ENCODE measurements at places on chromosomes 4 and X.

GRCh38 chr4:114046331-114046730 is 66.9 kb upstream of the ARSJ start:
- no peak for DNase-seq

DNA sequence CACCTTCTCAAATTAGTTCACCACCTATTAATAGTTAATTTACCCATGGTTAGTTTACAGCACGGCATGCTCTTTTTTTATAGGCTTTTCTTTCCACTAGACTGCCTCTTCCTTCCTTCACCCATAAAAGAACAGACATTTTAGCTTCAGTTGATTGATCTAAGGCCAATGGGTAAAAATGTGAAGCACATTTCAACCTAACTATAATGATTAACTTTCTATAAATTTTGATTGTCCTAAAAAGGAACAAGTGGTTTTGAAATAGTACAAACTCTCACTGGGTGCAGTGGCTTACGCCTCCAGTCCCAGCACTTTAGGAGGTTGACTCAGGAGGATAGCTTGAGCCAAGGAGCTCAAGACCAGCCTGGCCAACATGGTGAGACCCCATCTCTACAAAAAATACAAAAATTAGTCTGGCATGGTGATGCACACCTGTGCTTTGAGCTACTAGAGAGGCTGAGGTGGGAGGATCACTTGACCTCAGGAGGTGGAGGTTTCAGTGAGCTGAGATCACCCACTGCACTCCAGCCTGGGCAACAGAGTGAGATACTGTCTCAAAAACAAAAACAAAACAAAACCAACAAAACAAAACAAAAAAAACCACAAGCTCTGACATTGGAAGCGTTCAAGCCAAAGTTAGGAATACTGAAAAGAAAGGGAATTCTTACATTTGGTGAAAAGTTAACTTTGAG is 89.9 kb upstream of the FAT1 start:
- DNase-seq: no peak

DNA sequence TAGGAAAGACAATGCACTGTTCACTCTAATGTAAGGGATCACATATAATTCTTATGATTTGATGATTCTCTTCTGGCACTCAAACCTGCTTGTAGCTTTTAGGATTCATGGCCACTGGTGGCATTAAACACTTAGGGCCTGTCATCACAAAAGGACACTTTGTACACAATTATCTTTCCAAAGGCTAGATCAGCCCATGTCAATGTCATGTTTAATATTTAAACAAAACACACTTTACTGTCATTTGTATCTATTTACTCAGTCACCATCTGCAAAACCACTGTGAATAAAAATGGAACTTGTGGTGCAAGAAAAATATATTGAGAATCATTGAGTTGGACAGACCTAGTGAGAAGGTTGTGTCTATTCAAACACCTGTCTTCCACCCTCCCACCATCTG is 83.6 kb upstream of the TTC29 start:
- no peak for DNase-seq

DNA sequence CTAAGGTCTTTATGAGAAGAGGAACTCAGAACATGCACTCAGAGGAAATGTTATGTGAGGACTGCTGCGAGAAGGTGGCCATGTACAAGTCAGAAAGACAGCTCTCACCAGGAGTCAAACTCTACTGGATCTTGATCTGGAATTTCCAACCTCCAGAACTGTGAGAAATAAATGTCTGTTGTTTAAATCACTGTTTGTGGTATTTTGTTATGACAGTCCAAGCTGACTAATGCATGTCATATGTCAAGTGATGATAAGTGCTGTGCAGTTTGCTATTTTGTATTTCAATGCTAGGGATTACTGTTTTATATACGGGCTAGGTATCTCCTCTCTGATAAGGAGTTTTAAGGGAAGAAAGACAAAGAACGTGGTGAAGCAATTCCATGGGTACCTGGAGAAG is 162.3 kb downstream of the CPEB2 start:
- DNase-seq: no peak

DNA sequence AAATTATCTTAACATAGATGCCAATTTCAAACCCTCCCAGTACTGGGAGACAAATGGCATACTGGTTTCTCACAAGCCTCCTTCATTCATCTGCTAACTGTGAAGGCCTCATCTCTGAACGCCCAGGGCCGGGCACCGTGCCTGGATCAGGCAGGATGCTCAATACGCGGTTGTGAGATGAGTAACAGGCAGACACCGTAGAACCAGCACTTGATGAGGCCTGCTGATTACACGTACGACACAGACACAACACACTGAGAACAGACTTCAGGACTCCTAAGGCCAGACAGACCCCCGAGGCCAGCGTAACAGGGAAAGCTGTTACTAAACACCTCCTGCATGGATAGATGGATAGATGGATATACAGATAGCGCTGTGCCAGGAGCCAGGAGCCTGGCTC is 154.6 kb downstream of the AFAP1 start:
- DNase-seq: no peak

- DNase-seq: no peak
Measured at GRCh38 chr4:70915874-70916559, 13.8 kb downstream of the MOB1B start.

GRCh38 chrX:30308263-30309138 is 689 bp downstream of the NR0B1 start:
- DNase-seq: no peak

GRCh38 chrX:45046417-45046816 is 154.3 kb downstream of the DIPK2B start:
- no peak for DNase-seq

DNA sequence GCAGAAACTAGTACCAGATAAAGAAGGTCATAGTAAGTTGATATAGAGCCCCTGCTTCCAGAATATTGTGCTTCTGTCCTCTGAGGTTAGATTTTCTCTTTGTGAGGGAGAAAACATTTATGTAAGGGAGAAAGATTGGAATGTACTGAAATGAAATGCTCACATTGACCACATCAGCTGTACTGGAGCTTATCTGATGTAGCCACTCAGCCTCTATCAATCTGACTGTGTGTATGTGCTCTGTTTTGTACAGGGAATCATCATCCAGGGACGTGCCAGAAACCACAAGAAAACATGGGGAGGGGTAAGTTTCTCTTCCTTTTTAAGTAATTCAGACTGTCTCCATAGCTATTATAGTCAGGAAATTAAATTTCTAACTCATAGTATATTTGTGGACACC is 56.8 kb downstream of the PRRG1 start:
- no peak for DNase-seq

GRCh38 chr4:123955167-123955800 is 558.7 kb downstream of the SPRY1 start:
- DNase-seq: no peak

DNA sequence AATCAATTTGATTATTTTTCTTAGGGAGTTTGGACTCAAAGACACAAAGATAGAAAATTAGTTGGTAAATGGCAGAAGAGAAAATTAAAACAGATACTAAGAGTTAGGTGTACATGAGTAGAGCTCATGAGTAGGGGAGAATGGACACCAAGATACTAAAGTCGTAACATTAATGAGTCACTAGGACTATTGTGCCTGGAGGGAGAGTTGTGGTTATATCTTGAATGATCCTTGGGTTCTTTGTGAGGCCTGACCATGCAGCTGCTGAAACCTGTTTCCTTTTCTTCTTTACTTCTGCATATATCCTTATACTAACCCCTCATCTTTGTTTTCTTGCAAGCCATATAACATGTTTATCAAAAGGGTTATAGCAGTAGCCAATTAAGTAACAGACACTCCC is 532.8 kb downstream of the RPA4 start:
- DNase-seq: no peak
